NCI-H1436 treated with DMSO at 0.1 percent for 48 hours (cell line): ENCODE measurements at places on chromosomes 2 and 18.

DNA sequence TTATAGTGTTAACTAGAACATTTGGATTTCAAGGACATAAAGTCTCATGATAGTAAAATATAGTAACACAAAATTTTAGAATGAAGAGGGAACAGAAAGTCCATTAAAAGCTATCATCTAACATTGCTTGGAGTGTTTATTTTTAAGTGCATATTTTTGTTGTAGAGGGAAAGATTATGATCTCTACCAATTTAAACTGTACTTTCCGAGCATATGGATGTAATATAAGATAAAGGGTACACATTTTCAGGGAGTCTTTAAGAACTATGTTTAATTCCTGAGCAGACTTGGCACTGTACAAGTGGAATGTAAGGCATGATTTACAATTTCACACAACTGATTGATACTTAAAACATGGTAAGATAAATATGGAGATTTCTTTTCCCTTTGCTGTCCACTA lies 34.2 kb upstream of the ZNF804A start:
- no peak for DNase-seq

DNA sequence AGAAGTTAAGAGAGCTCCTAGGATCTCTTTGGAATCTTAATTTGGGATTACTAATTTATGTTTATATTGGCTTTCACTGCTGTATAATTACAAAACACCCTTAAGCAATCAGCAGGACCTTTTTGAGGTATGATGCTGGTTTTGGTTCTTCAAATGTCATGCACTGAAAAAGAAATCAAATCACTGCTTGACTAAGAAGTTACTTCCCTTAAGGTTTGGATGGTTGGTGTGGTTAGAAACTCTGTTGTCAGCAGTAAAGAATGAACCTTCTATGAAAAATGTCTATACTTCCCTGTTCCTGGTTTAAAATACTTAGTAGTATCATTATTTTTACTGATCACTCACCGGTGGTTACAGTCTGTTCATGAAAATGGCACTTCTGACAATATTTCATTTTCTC lies 5.5 kb downstream of the COLEC12 start:
- no peak for DNase-seq

DNA sequence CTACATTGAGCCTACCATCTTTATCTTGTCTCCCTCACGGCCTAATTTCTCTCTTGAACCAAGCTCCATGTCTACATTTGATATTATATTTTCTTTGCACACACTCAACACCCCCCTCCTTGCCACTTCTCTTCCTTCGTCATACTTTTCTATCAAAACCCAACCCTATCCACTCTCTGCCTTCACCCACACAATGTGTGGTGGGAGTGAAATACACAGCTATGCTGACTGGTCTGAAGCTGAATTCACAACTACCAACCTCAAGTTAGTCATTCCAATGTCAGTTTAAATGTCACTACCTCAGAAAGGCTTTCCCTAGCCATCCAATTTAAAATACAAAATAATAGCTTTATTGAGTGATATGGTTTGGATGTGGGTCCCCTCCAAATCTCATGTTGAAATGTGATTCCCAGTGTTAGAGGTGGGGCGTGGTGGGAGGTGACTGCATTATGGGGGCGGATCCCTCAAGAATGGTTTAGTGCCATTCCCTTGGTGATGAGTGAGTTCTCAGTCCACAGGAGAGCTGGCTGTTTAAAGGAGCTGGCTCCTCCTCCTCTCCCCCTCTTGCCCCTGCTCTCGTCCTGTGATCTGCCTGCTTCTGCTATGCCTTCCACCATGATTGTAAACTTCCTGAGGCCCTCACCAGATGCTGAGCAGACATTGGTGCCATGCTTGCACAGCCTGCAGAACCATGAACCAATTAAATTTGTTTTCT lies 112.1 kb downstream of the DTNB start:
- no peak for DNase-seq

GRCh38 chr2:43792653-43793052 lies 18.8 kb downstream of the DYNC2LI1 start:
- DNase-seq = no peak

DNA sequence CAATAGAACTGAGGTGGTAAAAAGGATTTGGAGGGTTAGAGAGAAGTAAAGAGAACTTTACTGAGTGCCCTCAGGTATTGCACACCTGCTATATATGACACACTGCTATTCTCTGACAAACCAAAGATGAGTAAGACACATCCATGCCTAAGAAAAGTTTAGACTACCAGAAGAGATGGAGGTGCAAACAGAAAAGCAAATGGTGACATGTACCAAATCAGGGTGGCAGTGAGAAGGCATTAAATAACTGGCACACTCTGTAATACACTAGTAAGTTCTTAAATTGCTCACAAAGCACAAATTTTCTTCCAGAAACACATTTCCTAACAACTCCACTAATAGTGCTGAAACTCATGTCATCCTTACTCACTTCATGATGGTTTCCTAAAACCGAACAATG lies 88.6 kb downstream of the KCTD18 start:
- DNase-seq = no peak

DNA sequence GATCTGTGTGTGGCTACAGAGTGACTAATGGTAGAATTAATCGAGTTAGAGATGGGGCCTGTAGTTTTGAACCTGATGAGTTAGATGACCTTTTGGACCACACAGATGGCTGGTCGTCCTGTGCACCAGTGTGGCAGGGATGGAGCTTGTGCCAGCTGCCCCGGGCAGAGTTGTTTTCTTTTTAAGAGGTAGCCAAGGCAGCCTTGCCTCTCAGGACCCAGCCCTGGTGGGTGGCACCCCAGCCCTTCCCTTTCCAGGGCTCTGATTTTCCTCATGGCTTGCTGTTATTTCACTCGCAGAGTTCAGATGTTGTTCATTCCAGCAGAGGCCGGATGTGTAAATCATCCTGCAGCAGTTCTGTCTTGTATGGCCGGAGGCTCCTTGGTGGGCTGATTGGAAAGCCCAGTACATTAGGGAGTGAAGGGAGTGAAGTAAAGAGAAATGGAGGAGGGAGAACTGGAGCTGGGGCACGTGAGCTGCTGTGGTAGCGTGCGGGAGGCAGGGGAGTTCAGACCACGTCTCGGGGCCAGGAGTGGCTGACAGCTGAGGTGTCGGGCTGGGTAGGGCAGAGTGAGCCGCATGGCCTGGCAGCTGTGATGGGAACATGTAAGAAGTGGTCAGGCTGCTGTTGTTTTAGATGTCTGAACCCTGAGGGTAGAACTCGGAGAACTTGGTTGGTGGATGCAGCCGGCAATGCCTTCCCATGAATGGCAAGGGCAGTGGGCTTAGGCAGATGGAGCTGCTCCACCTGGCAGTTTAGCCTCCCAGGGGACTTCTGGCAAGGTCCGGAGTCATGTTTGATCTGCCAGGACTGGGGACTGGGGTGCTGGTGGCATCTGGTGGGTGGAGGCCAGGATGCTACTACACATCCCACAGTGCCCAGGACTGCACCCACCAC lies 28.8 kb downstream of the ASAP2 start:
- no peak for DNase-seq

DNA sequence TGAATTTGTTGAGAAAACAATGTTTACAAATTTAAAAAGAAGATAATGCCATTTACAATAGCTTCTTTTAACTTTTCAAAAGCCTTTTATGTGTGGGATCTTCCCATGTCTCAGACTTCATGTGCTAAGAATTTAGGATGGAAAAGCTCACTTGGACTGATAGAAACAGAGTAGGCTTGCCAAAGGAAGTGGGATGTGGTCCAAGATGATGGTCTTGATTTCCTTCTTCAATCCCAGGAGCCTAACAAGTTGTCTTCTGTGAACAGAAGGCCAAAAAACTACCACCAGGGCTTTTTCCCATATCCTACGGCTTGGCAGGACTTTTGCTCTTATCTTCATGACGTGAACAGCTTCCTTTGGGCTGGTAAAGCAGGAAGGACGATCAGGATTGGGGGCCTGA lies 9.5 kb downstream of the CXCR4 start:
- DNase-seq = no peak

- no peak for DNase-seq
Measured at GRCh38 chr2:85724731-85725181, 29.0 kb upstream of the ATOH8 start.

DNA sequence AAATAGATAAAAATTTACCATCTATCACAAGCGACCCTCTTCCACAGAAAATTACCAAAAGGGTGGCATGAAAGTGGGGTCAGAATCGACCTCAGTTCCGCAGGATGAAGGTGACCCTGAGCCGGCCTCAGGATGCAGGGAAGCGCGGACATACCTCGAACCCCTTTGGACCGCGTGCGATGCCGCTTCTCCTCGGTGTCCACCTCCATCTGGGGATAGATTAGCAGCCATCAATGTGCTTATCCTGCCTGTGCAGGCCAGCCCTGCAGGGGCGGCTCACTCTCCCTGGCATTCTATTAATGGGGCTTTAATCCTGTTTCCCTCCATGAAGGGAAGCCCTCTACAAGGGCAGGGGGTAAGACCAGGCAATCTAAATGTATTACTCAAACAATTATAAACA lies 235.3 kb upstream of the PXDN start:
- no peak for DNase-seq

GRCh38 chr18:58276789-58277739 lies 233.0 kb downstream of the NEDD4L start:
- no peak for DNase-seq

DNA sequence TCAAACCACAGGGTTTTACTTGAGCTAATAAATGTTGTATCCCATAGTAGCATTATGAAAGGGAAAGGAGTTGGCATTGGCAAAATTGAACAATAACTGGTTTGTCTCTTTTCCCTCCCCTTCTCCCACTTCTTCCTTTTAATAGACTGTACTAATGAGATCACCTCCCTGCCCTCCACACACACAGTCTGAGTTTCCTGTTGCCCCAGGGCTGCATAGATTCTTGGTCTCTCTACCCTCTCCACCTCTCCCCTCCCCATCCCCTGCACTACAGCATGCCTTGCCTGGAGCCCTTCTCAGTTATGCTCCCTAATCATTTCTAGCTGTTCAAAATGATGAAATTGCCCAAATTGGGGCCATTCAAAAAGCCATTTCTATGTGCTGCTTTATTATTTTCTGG lies 37.2 kb upstream of the NEMP2 start:
- DNase-seq = no peak

- no peak for DNase-seq
Measured at GRCh38 chr2:669323-669722, 7.9 kb downstream of the TMEM18 start.

GRCh38 chr18:39845631-39846030 lies 2109.4 kb upstream of the PIK3C3 start:
- DNase-seq = no peak

GRCh38 chr18:36372903-36373311 lies 75.4 kb downstream of the FHOD3 start:
- no peak for DNase-seq

DNA sequence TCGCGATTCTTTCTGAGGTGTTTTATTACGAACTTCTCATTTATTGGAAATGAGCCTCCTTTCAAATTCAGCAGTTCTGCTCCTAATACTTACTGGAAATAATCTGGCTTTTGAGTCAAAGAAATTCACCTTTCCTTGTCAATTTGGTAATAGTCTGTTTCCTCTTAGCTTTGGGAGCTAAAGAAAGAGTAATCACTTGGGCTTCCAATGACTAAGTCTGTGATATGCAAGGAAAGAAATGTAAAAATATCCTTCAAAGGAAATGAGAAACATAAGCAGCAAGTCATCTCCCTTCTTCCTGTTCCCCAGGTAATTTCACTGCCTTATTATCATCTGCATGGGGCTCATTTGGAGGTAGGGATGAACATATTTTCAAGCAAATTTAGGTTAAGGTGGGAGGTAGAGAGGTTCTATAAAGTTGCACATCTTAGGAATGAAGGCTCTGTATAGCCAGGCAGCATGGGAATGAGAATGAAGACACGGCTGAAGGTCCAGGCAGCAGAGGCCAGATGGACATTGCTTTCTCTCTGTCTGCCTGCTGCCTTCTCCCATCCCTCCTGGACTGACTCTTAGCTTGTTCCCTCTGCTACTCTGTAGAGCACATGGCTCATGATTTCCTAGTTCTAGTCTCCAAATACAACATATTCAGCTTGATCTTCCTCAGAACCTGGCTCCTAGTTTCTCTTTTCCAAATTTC lies 1.0 kb downstream of the SPP2 start:
- DNase-seq = no peak

DNA sequence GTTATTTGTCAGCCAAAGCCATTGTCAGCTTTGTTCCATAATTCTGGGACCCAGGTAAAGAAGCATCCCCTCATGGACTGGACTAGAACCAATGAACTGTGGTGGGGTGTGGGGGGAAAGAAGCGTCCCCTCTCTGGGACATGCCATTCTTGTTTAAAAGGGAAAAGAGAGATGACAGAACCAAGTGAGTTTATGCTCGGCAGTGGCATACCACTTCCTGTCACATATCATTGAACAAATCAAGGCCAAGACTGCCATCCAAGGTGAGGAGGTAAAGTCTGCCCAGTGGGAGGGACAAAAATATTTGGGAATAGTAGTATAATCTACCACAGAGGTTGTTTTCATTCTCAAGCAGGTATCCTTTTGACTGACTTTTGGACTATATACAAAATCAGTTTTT lies 4.7 kb upstream of the GLS start:
- DNase-seq = no peak

DNA sequence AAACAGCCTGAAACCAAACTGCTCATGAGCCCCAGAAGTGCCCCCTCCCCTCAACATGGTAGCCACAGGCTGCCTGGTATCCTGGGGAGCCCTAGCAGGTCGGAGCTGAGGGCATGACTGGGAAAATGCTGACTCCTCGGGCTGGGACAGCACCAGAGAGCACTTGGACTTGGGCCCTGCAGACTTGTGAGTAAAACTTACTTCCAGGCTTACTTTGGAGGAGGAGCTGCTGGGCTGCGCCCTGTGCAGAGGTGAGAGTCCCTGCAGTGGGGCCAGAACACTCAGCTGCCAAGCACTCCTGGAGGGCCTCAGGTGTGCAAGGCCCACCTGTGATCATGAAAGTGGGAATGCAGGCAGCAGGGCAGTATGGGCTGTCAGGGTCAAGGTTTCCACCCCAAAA lies 119.4 kb downstream of the SEPTIN10 start:
- no peak for DNase-seq
